ENCODE measurements at places on chromosomes 5 and 9. TPM values are rescaled to one million over a fixed set of nuclear protein-coding genes. Genes with fewer than 3 reads are reported as not detected.

The ANKRD55 gene
- not detected for total RNA-seq

The JMY gene
- total RNA-seq, result 3.1 TPM

The ZNF622 gene
- total RNA-seq, result 70.6 TPM

The TTC16 gene
- total RNA-seq, result 0.05 TPM
